ENCODE measurements at places on chromosomes 2 and 18.
A peak's percentile ranks its signal among the peaks of the same experiment; 100 is the strongest.

- peak; percentile 25 for DNase-seq
These were observed 17.4 kb upstream of the HAAO start for GRCh38 chr2:42809819-42810120.

DNA sequence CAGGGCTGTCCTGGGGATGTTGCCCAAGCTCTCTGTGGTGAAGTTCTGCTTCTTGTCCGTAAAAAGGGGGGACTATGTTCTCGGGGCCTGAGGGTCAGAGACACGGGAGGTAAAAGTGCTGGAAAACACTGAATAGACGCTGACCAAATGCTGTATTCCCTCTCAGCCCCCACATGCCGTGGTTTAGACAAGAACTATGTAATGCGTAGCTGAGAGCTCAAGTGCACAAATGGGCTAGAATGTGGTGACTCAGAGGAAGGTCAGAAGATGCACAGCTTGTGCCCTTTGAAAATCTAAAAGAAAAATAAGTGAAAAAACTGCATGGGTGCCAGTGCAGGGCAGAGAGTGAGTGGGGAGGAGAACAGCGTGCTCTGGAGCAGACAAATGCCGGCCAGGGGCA, 80.3 kb upstream of the MAP4K4 start:
- no peak for DNase-seq

GRCh38 chr18:75915941-75916623, 488.6 kb upstream of the SMIM21 start:
- peak; percentile 68 for DNase-seq

DNA sequence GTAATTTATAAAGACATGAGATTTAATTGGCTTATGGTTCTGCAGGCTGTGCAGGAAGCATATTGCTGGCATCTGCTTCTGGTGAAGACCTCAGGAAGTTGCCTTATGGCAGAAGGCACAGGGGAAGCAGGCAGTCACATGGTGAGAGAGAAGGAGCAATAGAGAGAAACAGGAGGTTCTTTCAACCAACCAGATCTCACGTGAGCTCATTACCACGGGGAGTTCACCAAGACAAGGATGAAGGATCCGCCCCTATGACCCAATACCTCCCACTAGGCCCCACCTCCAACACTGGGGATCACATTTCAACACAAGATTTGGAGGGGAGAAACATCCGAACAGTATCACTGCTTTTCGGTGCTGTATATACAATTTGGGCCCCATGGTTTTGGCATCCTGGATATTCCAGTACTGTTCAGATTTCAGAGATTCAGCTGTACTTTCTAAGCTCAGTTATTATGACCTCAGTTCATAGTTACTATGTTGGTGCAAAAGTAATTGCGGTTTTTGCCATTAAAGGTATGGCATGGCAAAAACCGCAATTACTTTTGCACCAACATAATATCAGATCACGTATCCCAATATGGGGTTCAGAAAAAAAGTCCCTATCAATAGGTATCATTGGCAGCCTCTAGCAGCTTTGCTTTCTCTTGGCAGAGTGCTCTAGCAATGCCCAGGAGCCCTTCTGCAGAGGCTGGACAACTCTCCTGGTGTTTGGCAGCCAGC, 189.6 kb upstream of the SIX3 start:
- DNase-seq, result no peak

DNA sequence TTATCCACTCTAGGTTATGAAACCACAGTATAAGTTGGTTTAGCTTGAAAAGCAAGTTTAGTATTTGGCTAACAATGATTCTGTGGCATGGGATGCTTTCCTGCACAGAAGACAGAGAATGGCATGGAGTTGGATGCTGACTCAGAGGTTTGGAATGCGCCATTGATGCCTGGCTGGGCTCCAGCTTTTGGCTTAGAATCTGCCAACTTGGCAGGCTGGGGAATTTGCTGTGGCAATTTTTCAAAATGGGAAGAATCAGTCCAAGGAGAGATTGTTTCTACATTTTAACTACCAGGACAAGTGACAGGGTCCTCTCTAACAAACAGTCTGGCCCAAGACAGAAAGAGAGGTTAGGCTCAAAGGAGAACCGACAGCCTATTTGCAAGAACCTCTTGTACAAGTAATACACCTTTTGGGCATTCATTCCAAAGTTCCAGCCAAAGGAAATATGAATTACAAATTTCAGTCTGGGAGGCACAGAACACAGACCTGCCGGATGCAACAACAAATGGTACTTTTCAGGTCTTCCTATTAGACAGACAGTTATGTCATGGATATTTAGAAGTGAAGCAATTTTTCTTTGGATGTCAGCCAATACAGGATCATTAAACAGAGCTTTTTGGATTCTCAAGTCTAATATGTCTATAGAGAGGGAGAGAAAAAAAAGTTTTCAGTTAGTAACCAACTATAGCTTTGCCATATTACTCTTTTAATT, 1027.7 kb downstream of the TMEM182 start:
- DNase-seq, result peak; percentile 29

DNA sequence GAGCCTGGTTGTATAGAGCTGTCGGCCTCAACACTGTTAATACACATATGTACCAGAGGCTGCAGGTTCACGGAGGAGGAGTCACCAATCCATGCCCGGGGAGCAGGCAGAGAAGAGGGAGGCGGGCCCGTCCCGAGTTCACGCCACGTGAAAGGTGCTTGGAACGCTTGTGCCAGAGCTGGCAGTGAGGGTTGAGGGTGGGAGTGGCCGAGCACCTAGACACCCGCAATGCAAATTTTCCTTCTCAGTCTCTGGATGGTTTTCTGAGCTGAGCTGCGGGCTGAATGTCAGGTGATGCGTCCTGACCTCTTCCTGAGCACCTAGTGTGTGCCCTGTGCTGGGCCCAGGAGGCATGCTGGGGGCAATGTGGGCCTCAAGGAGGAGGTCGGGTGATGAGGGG, 52.2 kb downstream of the ODC1 start:
- no peak for DNase-seq

DNA sequence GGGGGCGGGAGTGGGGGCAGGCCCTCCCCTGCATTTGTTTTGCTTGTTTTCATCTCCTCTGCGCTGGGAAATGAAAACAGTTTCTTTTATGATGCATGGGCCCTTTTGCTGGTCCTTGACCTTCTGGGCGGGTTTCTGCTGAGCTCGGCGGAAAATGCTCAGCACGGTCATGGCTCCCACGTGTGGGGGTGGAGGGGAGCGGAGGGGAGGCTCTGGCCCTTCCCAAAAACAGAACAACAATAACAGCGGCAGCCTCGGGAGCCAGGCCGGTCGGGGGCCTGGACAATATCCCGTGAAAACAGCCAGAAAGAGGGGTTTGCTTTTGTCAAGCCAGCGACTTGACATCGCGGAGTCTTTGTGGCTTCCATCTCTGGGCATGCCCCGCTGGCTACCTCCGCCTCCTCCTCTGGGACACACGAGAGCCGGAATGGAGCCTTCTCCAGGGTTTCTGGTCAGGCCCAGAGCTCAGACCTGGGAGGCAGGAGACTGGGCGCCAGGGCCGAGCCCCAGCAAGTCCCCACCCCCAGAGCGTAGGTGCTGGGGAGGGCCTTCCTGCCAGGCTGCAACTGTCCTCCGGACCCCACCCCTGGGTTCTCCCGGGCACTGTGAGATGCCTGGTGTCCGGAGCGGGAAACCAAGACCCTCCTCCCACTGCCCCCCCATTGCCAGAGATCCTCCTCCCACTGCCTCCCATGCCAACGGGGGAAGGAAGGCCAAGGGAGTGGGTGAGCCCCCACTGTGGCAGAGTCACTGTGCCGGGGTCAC, 35.9 kb upstream of the SNED1 start:
- DNase-seq, result peak; percentile 32

DNA sequence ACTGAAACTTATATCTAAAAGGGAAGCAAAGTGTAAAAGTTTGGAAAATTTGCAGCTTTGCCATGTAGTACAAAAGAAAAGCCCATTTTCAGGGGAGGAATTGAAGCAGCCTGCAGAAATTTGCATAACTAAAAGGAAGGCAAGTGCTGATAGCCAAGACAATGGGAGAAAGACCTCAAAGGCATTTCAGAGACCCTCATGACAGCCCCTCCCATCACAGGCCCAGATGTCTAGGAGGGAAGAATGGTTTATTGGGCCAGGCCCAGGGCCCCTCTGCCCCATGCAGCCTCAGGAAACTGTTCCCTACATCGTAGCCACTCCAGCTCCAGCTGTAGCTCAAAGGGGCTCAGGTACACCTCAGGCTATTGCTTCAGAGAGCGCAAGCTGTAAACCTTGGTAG, 14.4 kb upstream of the WDR75 start:
- no peak for DNase-seq

DNA sequence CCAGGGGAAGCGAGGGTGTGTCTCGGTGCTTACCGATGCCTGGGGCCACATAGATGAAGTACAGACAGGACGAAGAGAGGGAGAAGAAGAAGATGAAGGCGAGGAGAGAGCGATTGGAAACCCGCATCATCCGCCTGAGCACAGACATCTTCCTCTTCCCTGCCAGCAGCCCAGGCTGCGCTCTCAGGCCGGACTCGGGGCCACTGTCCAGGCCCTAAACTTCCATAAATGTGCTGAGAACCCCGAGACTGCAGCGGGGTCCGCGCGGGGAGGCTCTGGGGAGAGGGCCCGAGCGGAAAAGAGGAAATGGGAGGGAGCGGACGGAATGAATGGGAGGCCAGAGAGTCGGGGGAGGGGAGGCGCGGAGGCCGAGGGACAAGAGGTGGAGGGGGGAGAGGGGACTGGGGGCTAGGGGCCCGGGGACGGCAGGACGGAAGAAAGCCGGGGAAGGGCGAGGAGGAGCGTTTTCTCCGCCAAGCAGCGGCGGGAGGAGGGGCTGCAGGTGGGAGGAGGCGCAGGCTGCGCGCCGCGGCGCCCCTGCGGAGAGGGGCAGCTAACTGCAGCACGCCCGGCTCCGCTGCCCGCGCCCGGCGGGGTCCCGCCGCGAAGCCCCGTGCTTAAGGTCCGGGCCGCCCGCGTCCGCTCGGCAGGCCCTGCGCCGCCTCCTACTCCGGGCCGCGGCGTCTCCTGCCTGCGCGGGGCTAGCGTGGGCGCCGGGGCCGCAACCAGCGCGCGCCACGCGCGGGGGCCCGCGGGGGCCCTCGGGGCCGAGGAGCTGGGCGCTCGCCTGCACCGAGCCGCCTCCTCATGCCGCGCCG, at the start of gene B4GALT6:
Gene B4GALT6, minus strand, starts transcription at position 303 of the 818 bp plus-strand sequence. Its CDS starts 155 bp downstream, at position 148.
- peak; percentile 40 for DNase-seq

DNA sequence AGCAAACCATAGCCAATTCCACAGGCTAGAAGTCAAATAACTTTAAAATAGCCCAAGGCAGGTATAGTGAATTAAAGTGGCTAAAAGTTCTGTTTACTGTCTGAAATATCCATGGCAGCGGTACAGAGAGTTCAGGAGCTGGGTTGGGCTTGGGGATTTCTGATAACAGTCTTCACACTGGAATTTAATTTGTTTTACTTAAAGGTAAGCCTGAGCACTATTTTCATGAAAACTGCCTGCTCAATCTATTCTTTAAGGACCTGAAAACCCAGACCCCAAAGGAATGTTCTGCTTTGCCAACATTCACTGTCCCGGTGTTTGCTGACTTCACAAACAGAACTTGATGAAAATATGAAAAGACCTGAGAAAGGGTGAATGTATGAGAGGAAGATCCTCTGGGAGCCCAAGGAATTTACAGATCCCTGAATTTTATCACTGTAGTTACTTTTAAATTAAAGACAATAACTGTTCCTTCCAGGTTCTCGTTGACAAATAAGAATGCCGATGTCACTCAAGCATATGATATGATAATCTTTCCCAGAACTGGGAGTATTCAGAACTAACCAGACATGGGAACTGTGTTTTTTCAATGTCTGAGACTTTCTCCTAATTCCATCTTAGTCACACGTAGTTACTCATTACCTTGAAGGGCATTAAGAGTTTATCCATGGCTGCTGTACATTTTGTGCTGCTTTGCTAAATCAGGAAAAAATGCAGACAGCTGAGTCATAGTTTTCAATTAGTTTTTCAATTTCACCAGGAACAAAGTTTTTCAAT, 28.3 kb upstream of the ITGB6 start:
- DNase-seq, result no peak

DNA sequence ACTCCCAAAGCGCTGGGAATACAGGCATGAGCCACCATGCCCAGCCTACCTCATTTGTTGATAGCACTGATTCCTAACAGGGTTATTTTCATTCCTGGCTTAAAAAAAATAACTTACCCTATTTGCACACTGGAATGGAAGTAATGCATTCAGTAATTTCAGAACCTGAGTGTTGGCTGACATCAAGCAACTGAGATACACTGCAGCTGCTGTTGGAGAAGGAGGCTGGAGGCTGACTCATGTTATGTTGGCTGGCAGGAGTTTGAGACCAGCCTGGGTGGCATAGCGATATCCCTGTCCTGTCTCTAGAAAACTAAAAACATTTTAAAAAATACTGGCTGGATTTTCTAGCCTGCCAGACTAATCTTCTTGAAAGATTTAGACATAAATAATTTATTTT, 385.1 kb upstream of the MEX3C start:
- no peak for DNase-seq

DNA sequence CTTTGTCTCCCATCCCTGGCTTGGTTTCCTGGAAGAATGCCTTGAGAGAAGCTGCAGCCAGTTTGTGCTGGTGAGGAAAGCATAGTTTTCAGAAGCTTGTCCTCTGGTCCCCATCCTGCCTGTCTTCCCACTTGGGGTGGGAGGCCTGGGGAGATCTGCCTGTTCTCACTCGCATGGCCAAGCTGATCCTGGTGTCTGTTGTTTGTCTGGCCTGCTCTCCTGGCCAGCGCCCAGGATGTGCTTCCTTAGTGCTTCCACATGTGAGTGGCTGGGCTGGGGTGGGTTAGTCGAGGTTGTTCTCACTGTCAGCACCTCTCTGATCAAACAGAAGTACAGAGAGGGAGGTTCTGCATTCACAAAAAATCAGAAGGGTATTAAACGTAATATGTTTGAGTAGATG, 49.5 kb downstream of the PTPRM start:
- DNase-seq, result no peak

DNA sequence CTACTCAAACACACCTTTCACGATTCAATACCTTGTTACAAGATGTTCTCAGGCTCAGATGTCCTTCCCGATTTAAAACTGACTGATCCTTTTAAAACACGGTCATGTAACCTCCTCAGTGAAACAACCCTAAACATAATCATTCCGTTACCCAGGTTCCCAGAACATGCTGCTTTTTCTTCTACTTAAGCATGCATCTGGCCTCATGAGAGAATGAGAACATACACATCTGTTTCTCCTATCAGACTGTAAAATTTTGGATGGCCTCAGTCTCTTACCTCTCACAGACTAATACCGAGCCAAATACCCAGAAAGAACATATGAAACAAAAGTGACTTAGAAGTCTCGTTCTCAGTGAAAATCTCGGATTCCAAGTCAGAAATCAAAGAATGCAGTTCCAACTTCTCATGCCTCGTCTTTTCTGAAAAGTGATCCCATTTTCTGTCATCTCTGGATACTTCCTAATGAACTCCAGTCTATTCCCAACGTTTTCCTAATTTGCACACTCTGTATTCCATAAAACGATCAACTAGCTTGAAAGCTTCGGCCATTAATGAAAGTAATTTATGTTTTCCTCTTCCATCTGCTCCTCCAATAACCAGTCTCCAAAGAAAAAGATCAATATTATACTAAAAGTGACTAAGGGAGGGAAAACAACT, 919 bp downstream of the SF3B1 start:
- DNase-seq, result no peak

GRCh38 chr2:51866361-51866760, 834.4 kb upstream of the NRXN1 start:
- no peak for DNase-seq

- DNase-seq, result no peak
These were observed 87.8 kb downstream of the PDE11A start for GRCh38 chr2:177984749-177985148.

- DNase-seq, result no peak
These were observed 320.0 kb upstream of the TNP1 start for GRCh38 chr2:217179854-217180253.
